ENCODE measurements at places on chromosomes 16 and 17.

- H3K27ac ChIP-seq: no peak overlapping the region
- no peaks in the 10 kb centered on the region for H3K36me3 ChIP-seq
- no peak overlapping the region for H3K4me3 ChIP-seq
- DNase-seq: no peak
- peaks cover 2% of the 10 kb centered on the region for H3K27me3 ChIP-seq
Measured at GRCh38 chr17:74508156-74508555, 23.1 kb downstream of the CD300LB start.

DNA sequence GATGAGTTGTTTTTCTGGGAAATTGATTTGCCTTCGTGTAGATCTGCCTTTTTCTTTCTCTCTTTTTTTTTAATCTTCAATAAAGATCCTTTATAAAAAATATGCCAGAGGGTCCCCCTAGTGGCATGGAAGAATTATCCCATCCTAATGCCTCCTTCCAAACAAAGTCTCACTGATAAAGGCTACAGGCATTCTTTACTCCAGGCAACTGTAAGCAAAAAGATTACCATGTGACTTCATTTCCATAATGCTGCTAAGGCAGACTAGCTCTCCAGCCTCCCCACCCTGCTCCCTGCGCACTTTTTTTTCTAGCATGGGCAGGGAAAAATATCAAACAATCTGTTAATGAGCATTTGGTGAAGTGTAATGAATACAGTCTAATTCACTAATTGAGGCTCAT lies 220.2 kb upstream of the CDH8 start:
- DNase-seq: no peak
- no peaks in the 10 kb centered on the region for H3K4me1 ChIP-seq
- H3K27ac ChIP-seq: no peak overlapping the region
- H3K36me3 ChIP-seq: no peaks in the 10 kb centered on the region
- no peaks in the 10 kb centered on the region for H3K27me3 ChIP-seq
- H3K4me3 ChIP-seq: no peak overlapping the region

GRCh38 chr16:73289232-73289631 lies 241.3 kb upstream of the ZFHX3 start:
- peaks cover 9% of the 10 kb centered on the region for H3K27me3 ChIP-seq
- H3K36me3 ChIP-seq: no peaks in the 10 kb centered on the region
- DNase-seq: no peak
- H3K4me3 ChIP-seq: no peak overlapping the region
- H3K4me1 ChIP-seq: peaks cover 34% of the 10 kb centered on the region

GRCh38 chr17:66957951-66958579 lies 6.4 kb upstream of the CACNG4 start:
- no peak overlapping the region for H3K27ac ChIP-seq
- peak; percentile 53 for DNase-seq
- peaks cover 24% of the 10 kb centered on the region for H3K27me3 ChIP-seq
- no peak overlapping the region for H3K4me3 ChIP-seq

DNA sequence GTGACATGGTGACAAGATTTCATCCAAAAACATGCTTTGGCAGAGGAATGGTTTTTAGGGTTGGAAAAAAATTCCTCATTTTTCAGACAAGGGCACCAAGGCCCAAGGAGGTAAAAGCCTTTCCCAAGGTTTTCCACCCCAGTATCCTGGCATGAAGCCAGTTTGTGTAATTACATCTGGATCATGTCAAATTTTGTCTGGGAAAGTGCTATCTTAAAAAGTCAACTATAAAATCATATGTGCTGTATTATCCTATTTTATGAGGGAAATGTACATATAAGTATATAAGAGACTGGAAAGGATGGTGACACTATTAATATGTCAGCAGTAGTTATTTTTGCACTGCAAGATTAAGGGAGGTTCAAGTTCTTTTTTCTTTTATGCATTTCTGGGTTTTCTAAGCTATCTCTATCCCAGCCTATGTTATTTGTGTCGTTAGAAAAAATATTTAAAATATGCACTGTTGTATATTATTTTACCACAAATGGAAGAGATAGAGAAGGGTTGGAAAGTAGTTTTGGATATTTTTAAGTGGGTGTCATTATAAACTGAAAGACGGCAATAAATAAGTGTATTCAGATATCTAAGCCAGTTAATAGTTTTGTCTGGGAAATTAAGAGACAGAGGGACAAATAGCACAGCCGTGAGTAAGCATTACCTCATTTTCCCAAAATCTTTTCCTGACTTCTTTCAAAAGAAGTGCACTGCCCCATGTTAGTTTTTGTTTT lies 13.5 kb upstream of the FBXO47 start:
- no peak overlapping the region for H3K4me3 ChIP-seq
- no peaks in the 10 kb centered on the region for H3K4me1 ChIP-seq
- H3K27me3 ChIP-seq: no peaks in the 10 kb centered on the region
- H3K27ac ChIP-seq: no peak overlapping the region
- no peaks in the 10 kb centered on the region for H3K36me3 ChIP-seq
- peak; percentile 36 for DNase-seq

Data from muscle of leg (tissue), 16 donors.